ENCODE measurements at places on chromosomes 4 and X.

DNA sequence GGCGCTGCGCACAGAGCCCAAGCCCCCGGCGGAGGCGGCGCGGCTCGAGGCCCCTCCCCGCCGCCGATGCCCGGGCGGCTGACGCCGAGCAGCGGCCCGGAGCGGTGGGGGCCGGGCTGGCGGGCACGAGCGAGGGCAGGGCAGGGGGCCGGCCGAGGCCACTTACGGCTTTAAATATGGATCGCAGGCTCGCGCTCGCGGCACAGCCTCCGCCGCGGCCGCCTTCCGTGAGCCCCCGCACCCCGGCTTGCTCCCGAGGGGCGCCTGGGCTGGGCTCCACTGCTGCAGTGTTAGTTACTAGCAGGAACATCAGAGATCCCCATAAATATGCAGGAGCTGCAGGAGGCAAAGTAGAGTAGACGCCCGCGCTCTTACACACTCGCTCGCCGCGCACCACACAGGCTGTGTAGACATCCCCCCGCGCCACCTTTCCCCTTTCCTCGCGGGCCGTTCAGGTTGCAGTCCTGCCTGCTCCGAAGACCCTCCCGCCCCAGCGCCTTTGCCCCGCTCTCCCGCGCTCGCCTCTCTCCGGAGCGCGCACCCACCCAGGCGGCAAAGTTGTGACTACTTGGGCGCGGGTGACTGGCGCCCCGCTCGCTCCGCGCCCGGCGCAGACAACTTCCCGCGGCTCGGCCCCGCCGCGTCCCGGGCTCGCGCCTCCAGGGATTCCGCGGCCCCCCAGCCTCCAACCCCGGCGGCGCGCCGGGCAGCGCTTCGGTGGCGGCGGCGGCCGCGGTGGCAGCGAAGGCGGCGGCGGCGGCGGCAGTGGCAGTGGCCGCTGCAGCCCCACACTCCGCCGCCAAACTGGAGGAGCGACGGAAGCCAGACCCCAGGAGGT lies 152.0 kb upstream of the SLC4A4 start:
- DNase-seq, result no peak

DNA sequence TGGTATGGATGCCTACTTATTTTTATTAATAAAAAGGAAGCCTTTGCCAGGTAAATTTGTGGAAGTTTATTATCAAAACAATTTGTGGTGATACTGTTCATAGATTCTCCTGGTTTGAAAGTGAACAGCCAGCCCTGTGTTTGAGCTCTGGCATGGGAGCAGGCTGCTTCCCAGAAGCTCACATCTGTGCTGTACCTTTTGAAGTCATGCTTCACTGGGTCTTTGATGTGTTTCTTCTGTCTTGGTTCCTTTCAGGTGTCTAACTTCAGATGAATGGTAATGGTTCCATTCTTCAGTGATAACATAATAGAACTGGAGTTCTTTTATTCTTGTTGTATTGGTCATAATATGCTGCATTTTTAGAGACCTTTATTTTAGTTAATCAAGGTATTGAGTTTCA lies 85.5 kb downstream of the BMPR1B start:
- DNase-seq, result no peak

GRCh38 chr4:36716874-36717273 lies 435.5 kb downstream of the DTHD1 start:
- no peak for DNase-seq

DNA sequence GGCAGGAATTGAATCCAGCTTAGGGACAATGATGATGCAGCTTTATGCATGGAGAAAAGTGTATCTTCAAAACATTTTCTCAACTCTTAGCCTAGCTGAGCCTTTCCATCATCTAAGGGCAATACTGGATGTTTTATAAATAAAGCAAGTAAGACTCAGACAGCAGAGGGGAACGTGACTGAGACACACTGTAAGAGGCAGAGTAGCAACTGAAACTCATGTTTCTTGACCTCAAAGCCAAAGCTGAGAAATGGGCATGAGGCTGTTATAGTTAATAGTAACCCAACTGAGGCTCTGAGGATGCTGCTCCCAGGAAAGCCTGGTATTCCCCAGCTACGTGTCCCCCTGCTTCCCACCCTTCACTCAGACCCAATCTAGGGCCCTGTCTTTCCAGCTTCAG lies 44.6 kb downstream of the ARHGEF9 start:
- DNase-seq, result no peak

DNA sequence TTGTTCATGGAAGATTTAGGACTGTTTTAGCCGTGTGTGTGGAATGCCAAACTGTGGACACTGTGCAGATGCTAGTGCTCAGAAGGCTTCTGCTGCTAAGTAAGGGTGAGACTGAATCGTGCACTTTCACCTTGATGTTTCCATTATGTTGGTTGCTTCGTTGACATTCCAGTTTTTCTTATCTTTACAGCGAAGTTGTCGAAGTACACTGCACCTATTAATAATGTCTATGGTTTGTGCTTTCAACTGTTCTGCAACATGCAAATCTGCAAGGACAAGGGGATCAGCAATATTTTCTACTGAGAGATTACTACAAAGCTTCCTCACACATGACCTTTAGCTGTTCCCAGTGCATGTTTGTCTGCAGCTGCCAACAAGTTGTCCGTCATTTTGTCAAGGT lies 67.7 kb downstream of the UGT2A3 start:
- no peak for DNase-seq

DNA sequence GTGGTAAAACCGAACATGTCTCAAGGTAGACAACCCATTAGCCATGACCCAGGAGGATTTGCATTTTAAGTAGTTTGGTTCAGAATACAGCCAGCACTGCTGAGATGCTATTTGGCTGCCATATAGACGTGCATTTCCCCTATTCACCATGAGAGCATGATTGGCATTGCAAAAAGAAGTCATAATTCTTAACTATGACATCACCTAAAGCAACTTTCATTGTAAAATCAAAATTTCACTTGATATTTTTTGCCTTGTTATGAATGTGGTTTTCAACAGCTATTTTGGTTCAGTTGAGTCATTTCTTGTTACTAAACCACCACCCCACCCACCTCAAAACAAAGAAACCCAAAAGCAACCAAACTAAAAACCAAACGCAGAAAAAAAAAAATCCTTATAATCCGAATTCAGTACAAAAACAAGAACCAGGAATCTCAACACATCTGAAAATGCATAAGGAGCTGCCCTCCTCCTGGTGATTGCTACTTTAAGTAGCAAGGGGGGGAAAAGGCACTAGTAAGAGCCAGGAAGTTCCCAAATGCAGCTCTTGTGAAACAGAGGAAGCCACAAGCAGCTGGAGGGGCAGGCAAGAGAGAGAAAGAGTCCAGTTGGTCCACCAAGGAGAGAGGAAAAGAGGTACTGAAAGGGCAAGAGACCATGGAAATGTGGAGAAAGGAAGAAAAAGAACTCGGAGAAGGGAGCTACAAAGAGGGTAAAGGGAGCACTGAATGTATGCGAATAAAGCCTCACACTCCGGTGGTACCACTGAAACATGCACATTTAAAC lies 3.1 kb downstream of the SLITRK4 start:
- DNase-seq, result no peak

Measured in esophagus muscularis mucosa (tissue), 4 donors.